ENCODE measurements at places on chromosomes 5 and 9. TPM values are rescaled to one million over a fixed set of nuclear protein-coding genes. Genes with fewer than 3 reads are reported as not detected.

The RPS14 gene
- 3,861 TPM for total RNA-seq

- no peak for DNase-seq
These were observed 6.5 kb upstream of the C9 start for GRCh38 chr5:39370555-39371366.

GRCh38 chr5:64229163-64229774 is 63.6 kb downstream of the RNF180 start:
- DNase-seq: peak; percentile 61

DNA sequence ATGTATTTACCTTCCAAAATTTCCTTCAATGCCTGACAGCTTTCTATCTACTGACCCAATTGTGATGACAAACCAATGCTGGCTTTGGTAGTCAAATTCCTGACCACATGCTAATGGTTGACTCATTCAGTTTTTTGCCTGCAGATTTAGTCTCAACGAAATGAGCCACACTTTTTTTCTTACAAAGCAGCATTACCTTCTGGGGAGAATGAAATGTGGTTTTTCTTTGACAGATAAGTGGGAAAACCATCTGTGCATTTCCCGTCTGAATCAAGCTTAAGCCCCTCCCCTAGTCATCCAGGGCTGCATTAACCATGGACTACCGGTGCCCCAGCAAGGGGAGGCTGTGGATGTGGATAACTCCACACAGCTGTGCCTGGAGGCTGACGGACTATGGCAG is 99.6 kb upstream of the TAF11L2 start:
- DNase-seq: peak; percentile 90

- peak; percentile 38 for DNase-seq
These were observed 173.2 kb downstream of the PRELID2 start for GRCh38 chr5:145661737-145662485.

The PROB1 gene
- 0.99 TPM for total RNA-seq

- DNase-seq: no peak
These were observed 295.9 kb upstream of the TNC start for GRCh38 chr9:115413766-115414382.

GRCh38 chr5:1119312-1119831 is 7.5 kb upstream of the SLC12A7 start:
- no peak for DNase-seq

- DNase-seq: no peak
These were observed 59.7 kb downstream of the SAXO1 start for GRCh38 chr9:18973348-18973747.

DNA sequence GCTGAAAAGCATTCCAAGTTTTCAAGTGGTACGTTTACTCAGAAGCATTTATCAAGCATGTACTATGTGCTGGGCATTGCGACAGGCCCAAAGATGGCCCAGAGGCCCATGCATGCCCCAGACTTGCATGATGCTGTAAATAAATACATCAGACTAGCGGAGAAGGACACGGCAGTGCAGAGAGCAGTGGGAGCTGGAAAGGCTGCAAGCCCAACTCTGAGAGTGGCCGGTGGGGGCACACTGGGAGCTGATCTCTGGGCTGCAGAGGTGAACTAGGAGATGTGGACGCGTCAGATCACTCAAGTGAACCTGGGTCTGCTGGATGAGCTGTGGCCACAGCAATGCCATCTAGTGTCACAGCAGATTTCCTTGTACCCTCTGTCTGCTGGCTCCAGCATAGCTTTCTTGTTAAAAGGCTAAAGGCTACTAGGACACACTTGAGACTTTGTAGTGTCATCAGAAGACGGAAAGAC is 246.9 kb downstream of the FANCC start:
- no peak for DNase-seq

DNA sequence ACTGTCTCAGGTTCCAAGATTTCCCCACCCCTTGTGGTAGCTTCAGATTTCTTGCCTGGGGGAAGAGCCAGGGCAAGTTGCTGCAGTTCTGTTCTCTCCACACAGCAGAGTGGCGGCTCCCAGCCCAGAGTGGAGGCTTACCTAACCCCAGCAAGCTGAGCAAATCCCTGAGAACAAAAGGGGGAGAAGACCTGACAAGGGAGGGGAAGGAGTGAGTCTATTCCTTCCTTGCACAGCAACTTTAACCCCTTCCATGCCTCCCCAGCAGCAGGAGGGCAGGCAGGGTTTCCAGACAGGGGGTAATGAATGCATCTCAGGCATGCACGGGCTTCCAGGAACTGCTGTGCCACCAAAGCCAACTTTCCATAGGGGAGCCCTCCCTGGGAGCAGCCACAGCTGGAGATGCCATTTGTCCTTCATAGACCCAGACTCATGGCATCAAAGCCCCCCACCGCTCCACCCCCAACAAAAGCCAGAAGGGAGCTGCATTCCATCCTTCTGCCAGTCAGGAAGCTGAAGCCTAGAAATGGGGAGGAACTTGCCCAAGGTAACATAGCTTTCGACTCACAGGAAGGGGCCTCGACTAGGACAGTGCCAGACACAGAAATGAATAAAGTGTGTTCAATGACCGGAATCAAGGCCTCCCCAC is 28.8 kb upstream of the FAT2 start:
- no peak for DNase-seq

The CLTA gene
- total RNA-seq: 451 TPM

GRCh38 chr5:43693411-43693810 is 90.4 kb downstream of the NNT start:
- no peak for DNase-seq

- DNase-seq: peak; percentile 68
These were observed 3.7 kb upstream of the SVEP1 start for GRCh38 chr9:110583237-110583636.

The C1QTNF3 gene
- 1.9 TPM for total RNA-seq

- DNase-seq: no peak
These were observed 698 bp upstream of the CACNA1B start for GRCh38 chr9:137876781-137877386.

- no peak for DNase-seq
These were observed 15.5 kb upstream of the ZBED3 start for GRCh38 chr5:77102549-77102948.

- DNase-seq: peak; percentile 62
These were observed 41.2 kb downstream of the NADK2 start for GRCh38 chr5:36200513-36200912.

- DNase-seq: no peak
These were observed 396.1 kb upstream of the MPDZ start for GRCh38 chr9:13675638-13676000.

GRCh38 chr5:12477554-12477953 is 573.3 kb upstream of the CTNND2 start:
- no peak for DNase-seq

GRCh38 chr5:134070725-134071613 is 43.5 kb upstream of the TCF7 start:
- peak; percentile 53 for DNase-seq

The SUSD1 gene
- 16.4 TPM for total RNA-seq

The CER1 gene
- total RNA-seq: not detected

- no peak for DNase-seq
These were observed 11.4 kb upstream of the ASS1 start for GRCh38 chr9:130433168-130433946.

GRCh38 chr5:14086261-14086660 is 56.9 kb upstream of the TRIO start:
- peak; percentile 26 for DNase-seq

DNA sequence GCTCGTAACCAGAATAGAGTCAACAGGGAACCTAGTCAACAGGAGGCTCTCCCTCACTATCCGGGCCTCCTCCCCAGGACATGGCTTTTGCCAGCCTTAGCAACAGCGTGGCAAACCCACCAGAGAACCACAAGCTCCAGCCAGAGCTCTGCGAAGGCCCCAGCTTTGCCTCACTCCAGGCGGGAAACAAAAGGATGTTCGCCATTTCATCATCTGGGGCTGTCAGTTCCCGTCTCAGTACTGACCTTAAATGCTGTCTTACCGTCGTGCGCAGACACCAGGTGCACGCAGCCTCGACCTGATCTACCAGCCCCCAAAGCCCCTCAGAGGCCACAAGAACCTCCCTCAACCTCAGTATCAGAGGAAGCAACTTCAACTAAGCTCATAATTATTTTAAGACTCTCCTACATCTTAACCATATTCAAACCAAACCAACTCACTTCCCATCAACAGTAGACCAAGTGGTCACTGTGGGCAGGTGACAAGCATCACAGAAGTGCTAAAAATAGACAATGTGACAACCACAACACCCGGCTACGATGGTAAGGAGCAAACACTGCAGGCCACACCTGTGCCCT is 71.4 kb downstream of the SEMA4D start:
- no peak for DNase-seq

- no peak for DNase-seq
These were observed 94.1 kb downstream of the PTCH1 start for GRCh38 chr9:95422650-95423049.

DNA sequence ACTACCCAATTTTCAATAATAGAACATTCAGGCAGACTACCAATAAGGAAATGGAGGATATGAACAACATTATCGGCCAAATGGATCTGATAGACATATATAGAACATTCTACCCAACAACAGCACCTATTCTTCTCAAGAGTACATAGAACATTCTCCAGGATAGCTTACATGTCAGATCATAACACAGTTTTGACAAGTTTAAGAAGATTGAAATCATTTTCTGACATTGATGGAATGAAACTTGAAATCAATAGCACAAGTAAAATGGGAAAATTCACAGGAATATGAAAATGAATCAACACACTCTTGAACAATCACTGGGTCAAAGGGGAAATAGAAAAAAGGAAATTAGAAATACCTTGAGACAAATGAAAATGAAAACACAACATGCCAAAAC is 94.6 kb upstream of the MEGF10 start:
- DNase-seq: no peak

DNA sequence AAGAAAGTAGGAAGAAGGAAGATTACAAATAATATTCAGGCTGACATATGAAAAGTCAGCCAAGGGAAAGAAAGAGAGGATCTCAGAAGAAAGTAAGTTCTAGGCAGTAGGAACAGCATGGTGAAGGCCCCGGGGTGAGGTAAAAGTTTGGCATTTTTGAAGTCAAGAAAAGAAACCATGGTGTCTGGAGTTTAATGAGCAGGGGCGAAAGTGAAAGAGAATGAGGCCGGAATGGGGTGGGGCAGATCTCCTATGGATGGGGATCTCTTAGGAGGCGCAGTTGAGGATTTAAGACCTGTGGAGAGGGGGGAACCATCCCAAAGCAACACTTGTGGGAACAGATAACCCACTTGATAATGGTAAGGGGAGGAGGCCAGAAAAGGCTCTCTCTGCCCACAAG is 42.3 kb upstream of the SMAD5 start:
- no peak for DNase-seq

GRCh38 chr5:11273180-11273903 is 512.3 kb upstream of the DAP start:
- DNase-seq: no peak

DNA sequence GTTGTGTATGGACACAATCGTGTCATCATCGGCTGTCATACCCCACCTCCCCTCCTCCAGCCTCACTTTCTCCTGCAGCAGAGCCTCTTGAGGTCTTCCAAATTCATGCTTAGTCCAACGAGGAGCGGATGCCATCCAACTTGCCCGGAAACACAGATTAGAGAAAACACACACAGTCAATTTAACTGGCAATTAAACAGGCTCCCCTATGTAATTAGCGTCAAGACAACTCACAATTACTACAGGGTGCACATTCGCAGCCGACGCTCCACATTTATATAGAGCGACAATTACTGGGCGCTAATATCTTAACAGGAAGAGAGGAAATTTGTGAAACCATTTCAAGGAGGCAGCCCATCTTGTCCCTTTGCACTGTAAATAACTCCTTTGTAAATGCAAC is 86.0 kb upstream of the ZNF618 start:
- no peak for DNase-seq

The TRPM6 gene
- total RNA-seq: under 0.01 TPM

The SOHLH1 gene
- total RNA-seq: not detected

GRCh38 chr5:64834037-64834436 is 65.3 kb downstream of the CWC27 start:
- peak; percentile 42 for DNase-seq

GRCh38 chr9:112605518-112605917 is 112.4 kb downstream of the INIP start:
- DNase-seq: no peak

The ZNF883 gene
- total RNA-seq: 4.3 TPM

DNA sequence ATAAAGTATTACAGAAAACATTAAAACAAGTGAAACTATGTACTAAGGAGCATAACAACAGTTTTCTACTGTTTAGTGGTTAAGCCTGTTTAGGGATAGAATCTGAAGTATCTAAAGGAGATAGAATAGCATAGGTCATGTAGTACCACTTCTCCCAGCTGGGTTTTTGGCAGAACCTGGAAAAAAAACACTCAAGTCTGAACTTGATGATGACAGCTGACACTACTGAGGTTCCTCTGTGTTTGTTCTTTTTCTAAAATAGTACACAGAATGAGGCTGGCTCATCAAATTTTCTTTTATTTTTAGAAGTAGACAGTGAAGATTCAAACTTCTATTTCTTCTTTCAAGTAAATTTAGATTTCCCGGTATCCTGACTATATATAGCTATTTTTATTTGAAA is 203.8 kb upstream of the ACO1 start:
- no peak for DNase-seq

- no peak for DNase-seq
These were observed 61.4 kb downstream of the FOXD1 start for GRCh38 chr5:73387149-73387591.

The PDGFRB gene
- 180 TPM for total RNA-seq

Measured in fibroblast of the aortic adventitia (primary cell).